ENCODE measurements at places on chromosomes 5 and 9.

DNA sequence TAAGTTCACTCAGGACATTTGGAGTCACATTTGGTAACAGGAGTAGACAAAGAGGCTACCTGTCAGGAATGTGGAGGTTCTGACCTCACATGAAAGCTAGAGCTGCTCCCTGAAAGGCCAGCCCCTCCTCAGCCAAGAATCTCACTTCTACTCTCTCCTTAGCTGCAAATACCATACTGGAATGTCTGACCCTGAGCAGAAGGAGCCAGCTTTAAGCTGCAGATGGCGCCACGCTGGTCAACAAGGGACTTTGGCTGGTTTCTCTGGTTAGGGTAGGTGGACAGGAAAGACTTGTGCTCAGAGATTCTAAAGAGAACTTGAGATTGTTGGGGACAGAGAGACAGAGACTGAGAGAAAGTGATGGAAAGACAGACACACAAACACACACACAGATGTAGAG is 21.9 kb downstream of the ASTN2 start:
- no peak for DNase-seq

DNA sequence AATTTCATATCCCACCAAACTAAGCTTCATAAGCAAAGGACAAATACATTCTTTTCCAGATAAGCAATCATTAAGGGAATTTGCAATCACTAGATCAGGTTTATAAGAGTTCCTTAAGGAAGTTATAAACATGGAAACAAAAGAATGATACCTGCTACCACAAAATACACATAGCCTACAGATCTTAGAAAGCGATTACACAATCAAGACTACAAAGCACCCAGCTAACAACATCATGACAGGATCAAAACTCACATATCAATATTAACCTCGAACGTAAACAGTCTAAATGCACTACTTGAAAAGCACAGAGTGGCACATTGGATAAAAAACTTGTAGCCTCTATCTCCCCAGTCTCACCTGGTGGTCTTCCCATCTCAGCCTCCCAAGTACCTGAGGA is 512.4 kb upstream of the PTGER4 start:
- no peak for DNase-seq

- no peak for DNase-seq
Observed at GRCh38 chr9:114497727-114498382, 7.4 kb downstream of the WHRN start.

GRCh38 chr5:3105581-3105980 is 354.1 kb upstream of the IRX2 start:
- DNase-seq: no peak

DNA sequence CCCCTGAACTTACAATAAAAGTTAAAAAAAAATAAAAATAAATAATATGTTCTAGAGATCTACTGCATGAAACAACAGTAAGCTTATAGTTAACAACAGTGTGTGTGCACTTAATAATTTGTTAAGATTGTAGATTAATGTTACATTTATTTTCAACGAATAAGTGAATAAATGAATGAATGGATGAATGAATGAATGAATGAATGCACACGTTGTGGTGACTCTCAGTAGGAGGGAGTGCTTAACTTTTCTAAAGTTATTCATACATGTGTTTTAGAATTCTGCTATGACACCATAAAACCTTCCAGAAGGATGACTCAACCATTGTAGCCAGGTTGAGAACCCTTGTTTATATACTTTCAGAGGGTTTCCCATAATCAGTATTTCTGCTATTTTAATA is 1269.4 kb upstream of the CDH6 start:
- DNase-seq: no peak

GRCh38 chr5:76901522-76901921 is 51.3 kb upstream of the CRHBP start:
- no peak for DNase-seq

GRCh38 chr9:112404508-112404932 is 24.6 kb downstream of the HSDL2 start:
- DNase-seq: no peak

DNA sequence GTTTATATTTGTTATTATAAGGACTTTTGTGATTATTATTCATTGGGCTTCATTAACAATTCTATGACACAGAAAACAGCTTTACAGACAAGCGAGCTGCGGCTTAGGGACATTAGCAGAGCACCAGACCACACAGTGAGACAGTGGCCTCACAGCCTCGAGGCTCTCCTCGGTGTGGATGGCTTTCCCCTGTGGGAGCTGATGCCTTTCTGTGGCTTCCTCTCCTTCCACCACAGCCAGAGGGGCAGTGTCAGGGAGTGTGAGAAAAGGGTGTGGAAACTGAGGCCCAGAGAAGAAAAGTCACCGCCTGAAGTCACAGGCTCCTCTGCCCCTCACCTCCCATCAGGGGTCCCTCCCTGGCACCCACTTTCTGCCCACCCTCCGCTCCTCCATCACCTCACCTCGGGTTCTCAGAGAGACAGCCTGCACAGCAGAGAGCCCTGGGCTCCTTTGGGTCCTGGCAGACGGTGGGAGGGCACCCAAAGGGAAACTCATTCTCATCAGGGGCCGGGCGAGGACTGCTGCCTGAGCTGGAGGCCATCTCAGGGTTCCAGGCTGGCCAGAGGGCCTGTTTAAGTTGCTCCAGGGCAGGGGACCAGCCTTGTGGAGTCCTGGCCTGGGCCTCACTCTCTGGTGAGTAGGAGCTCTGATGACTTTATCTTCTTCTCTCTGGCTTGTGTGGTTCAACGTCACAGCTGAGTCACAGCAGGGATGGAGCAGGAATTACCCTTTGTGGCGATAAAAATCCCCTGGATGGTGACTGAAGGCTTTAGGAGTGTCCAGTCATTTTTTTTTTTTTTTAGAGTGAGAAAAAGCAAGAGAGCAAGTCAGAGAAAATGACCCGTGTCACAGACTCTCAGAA is 830 bp downstream of the TRAF1 start:
- DNase-seq: peak; percentile 76

GRCh38 chr5:147836439-147836838 is 5.0 kb upstream of the SPINK1 start:
- no peak for DNase-seq

GRCh38 chr9:125744616-125745015 is 2.6 kb upstream of the PBX3 start:
- no peak for DNase-seq

- DNase-seq: no peak
Observed at GRCh38 chr5:33282696-33283095, 158.1 kb upstream of the TARS1 start.

GRCh38 chr5:16558984-16559629 is 57.7 kb downstream of the RETREG1 start:
- DNase-seq: no peak

DNA sequence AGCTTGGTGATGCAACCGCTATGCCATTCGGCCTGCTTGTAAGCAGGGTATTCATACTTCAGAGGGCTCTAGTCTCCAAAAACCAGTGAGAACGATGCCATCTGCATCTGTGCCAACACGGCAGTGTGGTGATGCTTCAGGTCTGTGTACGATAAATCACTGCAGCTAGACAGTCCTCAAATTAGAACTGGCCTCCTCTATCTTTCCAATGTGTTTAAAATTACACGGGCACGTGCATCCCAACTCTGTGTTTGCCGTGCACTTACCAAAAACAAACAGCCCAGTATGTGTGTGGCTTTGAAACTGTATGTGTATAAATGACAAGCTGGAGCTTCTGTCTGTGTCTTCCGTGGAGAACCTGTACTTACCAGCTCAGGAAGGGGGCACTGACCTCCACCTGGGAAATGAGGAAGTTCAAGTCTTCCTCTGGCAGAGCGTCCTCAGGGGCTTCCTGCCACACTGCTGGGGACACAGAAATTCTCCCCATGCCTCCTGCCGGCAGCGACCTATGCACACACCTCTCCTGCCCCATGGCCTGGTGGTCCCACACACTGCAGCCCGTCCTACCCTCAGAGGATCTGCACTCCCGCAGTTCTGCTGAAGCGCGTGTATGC is 12.3 kb downstream of the MED10 start:
- no peak for DNase-seq

- DNase-seq: no peak
Observed at GRCh38 chr9:2018162-2018643, 3.1 kb downstream of the SMARCA2 start.

DNA sequence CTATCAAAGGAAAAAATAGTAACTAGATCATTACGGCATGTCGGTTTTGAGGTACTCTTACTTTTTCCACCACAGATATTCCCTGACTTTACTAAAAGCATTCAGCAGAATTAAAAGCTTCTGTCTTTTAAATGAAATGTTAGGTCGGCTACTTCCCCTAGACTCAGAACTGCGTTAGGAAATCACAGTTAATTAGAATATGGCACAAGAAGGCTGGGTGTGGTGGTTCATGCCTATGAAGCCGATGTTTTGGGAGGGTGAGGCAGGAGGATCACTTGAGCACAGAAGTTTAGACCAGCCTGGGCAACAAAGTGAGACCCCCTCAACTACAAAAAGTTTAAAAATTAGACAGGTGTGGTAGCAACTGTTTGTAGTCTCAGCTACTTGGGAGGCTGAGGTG is 24.4 kb downstream of the CEMIP2 start:
- no peak for DNase-seq

- no peak for DNase-seq
Observed at GRCh38 chr9:33175649-33176325, 8.7 kb upstream of the B4GALT1 start.

DNA sequence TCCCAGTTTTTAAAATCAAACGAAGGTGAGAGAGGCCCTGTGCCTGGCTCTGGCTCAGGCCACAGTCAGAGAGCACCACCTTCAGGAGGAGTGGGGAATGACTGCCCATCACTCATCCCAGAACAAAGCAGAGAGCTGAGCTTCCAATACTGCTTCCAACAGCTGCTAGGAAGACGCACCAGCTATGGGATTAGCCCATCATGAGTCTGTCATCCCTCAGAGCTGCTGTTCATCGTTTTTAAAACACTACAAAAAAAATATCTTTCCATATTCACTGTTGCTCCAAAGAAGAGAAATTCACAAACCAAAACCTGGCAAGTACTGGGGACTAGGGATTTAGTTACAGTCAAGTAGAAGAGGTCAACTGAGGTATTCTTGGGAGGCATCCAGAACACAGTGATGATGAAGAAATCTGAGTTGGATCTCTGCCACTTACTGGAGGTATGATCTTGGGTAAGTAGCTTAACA is 102.4 kb downstream of the CDK5RAP2 start:
- peak; percentile 40 for DNase-seq

DNA sequence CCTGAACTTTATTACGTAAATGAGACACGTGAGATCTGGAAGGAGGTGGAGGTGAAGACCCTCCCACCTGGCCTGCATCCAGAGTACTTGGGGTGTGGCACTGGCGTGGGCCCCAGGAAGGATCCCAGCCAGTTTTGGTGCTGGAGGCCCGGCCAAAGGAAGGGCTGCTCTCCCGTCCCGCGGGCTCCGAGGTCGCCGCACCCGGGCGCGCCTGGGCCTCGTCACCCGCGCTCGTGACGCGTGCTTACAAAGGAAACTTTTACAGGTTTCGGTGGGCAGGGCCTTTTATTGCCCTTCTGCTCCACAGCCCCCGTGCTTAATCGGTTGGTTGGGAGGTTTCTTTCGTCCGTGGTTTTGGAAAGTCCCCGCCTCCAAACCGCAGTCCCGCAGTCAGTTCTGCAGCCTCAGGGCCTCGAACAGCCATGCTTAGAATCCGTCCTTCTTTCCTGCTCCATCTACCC is 29.2 kb downstream of the CDKN2A start:
- DNase-seq: peak; percentile 69

DNA sequence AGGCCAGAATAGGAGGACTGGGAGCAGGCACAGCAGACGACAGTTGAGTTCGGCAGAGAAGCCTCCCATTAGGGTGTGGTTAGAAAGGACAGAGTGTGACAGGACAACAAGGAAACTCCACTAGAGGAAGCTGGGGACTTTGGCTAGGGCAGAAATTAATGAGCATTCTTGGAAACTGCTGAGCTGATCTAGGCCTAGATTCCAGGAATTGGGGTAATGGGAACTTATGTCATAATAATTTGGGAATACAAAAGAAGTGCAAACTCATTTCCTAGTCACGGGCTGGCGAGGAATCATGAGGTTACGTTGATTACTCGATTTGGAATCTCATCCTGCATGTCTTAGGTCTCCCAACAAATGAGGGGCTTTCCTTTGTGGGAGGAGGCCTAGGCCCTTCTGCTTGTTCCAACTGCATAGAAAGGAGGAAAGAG is 144.6 kb upstream of the RPS23 start:
- DNase-seq: no peak

DNA sequence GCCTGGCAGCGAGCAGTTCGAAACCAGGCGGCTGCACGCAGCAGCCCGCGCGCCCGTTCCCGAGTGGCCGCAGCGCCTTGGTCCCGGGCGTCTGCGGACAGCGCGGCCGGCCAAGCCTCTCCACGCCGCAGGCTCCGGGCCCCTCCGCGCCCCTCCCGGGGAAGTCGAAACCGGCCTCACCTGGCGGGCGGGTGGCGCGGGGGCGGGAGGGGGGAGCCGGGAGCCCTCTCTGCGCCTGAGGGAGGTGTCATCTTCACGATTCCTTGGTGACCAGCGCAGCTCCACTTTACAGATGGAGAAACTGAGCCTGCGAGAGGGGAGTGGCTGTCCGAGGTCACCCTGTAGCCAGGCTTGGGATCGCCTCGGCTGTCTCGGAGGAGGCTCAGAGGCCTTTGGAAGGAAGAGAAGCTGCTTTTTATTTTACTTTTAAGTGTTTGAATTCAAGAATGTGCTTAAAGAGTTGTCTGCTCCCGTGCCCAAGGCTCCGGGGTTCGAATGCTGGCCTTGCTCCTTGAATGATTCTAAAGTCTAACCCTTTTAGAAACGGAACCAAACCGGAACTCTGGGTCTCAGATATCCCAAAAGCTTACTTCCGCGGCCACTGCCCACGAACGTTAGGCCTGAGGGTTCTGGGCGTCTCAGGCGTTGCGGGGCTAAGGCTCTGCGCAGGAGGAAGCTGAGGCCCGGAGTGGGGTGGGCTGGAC is 662 bp downstream of the SUSD3 start:
- DNase-seq: no peak

- no peak for DNase-seq
Observed at GRCh38 chr9:122302237-122303093, 37.8 kb downstream of the MRRF start.

DNA sequence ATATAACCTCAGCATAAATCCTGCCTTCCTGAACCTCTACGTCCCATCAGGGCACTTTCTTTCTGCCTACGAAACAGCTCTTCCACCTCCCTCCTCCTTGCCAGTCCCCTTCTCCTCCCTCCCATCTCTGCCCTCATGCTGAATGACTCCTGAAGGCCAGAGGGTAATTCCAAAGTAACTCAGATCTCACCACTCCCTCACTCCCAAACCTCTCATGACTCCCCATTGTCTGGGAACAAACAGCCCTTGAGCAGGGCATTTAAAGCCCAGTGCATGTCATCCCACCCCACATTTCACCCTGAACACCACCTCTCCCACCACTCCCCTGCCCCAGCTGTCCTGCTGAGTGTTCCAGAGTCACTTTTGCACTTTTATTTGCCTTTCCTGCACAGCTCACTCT is 8.9 kb upstream of the FBP1 start:
- DNase-seq: no peak

GRCh38 chr5:54323495-54323894 is 13.1 kb upstream of the ARL15 start:
- no peak for DNase-seq

- DNase-seq: no peak
Observed at GRCh38 chr5:131634666-131634995, 398 bp downstream of the RAPGEF6 start.

- DNase-seq: no peak
Observed at GRCh38 chr9:115057559-115057958, 60.4 kb downstream of the TNC start.

- DNase-seq: no peak
Observed at GRCh38 chr5:2538169-2538568, 213.3 kb downstream of the IRX2 start.

GRCh38 chr5:36854402-36855140 is 22.0 kb upstream of the NIPBL start:
- DNase-seq: no peak

GRCh38 chr9:105541838-105542237 is 16.1 kb upstream of the FKTN start:
- DNase-seq: no peak

- no peak for DNase-seq
Observed at GRCh38 chr9:21556581-21557427, 74.7 kb upstream of the IFNE start.
